Fibroblast of the aortic adventitia (primary cell): ENCODE measurements at places on chromosomes 13 and 19.

- DNase-seq = no peak
These were observed 6.3 kb downstream of the NHLRC3 start for GRCh38 chr13:39044536-39044935.

DNA sequence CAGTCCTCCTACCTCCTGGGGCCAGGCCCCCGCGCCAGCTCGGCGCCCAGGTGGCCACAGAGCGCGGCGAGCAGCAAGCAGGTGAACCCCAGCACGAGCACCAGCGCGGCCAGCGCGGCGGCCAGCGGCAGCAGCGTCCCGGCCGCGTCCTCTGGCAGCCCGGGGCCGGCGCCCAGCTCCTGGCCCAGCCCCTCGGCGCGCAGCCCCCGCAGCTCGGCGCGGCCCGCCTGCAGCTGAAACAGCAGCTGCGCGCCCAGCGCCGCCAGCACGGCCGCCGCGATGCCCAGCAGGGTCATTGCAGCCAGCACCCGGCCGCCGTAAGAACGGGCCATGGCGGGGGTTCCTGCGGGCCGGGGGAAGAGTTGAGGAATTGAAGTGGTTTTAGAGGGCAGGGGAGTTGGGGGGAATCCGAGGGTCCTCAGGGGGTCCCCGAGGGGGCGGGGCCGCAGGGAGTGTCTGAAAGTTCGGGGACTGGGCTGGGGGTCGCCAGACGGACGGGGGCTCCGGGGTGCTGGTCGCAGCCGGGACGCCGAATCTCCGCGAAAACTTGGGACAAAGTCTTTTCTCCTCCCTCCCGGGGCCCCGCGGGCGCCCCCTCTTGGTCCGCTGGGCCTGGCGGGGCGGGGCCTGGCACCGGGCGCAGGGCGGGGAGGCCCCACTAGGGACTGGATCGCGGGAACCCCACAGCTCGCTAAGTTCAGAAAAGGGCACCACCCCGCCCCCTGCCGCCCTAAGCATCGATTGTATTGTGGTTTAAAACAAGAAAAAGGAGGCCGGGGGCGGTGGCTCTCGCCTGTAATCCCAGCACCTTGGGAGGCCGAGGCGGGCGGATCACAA, at the start of gene TMEM221:
Gene TMEM221 (minus strand): TSS at position 538 of the 837 bp plus-strand sequence. CDS start 206 bp downstream, at position 332.
- DNase-seq = no peak

- no peak for DNase-seq
These were observed 15.0 kb upstream of the MIER2 start for GRCh38 chr19:359653-359925.

DNA sequence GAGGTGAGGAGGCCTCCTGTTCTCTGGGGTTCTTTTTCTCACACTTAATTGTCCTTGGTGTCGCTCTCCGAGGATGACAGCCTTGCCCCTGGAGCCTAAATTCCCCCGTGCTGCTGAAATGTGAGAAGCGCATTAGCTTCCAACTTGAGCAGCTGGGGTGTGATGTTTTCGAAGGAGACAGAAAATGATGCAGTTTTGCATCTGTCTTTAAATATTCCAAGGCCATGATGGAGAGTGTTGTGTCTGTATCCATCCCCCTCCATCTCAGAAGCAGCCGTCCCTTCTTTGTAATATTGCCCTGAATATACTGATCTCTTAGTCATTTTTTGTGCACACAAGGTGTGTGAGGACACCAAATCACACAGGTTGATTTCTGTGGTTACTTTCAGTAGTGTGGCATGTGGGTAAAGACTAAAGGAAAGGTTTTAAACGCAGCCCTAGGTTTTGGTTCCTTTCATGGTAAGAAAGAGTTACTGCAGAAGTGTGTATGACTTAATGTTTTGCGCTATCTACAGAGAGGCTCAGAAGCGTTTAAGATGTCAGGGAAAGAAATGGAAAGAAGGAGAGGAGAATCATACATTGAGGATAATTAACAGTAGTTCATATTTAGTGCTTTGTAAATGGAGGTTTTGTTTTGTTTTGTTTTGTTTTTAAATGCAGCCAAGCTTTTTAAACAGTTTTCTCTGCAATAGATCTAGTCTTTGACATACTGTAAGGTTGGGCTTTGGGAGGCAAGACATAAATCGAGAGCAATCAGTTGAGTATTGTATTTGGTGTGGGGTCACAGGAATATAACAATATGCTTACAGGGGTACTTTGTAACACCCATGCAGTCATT, 1.6 kb downstream of the NBEA start:
- no peak for DNase-seq

GRCh38 chr13:46515803-46516202, 37.2 kb upstream of the LRCH1 start:
- DNase-seq = no peak

- no peak for DNase-seq
These were observed 21.7 kb downstream of the TNFSF14 start for GRCh38 chr19:6648141-6648715.

DNA sequence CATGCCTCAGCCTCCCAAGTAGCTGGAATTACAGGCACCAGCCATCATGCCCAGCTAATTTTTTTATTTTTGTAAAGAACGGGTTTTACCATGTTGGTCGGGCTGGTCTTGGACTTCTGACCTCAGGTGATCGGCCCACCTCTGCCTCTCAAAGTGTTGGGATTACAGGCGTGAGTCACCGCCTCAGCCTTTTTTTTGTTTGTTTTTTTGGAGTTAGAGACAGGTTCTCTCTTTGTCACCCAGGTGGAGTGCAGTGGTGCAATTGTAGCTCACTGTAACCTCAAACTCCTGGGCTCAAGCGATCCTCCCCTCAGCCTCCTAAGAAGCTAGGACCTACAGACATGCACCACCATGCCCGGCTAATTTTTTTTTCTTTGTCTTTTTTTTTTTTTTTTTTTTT, 15.6 kb upstream of the NOTCH3 start:
- DNase-seq = no peak

DNA sequence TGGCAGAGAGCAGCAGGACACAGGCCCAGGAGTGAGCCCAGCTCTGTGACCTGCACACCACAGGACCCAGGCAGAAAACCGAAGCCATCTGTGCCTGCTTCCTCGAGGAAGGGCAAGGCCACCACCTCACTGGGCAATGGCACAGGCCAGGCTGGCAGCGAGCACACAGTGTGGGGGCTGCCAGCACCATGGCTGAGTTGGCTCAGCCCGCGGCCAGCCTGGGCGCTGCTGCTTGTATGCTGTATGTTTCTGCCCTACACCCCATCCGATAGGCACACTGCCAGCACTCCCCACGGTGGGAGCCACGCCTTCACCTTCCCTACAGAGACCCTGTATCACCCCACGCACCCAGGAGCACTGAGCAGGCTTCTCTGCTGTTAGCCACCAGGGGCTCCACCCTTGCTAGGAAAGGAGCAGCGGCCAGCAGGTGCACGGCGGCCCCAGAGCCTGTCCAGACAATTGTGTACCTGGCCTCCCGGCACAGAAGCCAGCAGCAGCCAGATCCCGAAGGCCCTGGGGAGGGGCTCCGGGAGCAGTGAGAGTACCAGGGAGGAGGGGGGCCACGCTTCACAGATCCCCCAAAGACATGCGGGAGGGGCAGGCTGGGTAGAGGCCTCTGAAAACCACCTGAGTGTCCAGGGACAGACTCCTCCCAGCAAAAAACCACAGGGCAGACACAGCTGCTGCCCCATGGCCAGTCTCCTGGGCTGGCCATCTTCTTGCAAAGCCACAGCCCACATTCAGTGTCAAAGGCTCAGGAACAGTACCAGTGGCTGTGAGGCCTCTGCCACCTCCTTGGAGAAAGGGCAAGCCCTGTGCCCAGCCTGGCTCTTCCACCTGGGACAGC, 56.1 kb downstream of the MLLT1 start:
- no peak for DNase-seq

- DNase-seq = peak; percentile 70
These were observed 21.7 kb downstream of the CEACAM21 start for GRCh38 chr19:41597600-41598041.

DNA sequence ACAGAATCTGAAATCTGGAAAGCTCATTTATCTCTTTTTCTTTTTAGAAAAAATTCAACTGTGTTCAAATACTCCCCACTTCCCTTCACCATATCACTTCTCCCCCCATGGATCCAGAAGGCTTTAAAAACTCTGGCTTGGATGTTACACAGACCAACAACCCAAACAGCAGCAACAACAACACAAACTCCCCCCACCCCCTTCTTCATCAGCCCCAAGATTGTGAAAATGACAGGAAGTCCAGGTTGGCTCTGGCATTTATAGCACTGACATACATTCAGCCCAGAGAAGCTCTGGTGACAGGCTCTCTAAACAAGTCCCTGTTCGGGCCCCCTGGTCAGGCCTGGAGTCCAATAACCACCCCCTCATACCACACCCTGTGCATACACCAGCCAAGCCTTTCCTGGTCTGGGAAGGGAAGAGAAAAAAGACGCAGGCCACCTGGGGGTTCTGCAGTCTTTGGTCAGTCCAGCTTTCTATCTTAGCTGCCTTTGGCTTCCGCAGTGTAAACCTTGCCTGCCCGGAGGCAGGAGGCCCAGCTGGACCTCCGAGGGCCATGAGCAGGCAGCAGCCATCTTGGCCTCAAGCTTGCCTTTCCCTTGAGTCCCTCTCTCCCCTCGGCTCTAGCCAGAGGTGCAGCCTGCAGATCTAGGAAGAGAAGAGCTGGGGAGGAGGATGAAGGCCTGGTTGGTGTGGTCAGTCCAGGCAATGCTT, 6.8 kb downstream of the CDX2 start:
- no peak for DNase-seq

- peak; percentile 17 for DNase-seq
These were observed 123.5 kb downstream of the CRYL1 start for GRCh38 chr13:20401931-20402856.

GRCh38 chr13:75256922-75257321, 225.0 kb downstream of the TBC1D4 start:
- DNase-seq = no peak

DNA sequence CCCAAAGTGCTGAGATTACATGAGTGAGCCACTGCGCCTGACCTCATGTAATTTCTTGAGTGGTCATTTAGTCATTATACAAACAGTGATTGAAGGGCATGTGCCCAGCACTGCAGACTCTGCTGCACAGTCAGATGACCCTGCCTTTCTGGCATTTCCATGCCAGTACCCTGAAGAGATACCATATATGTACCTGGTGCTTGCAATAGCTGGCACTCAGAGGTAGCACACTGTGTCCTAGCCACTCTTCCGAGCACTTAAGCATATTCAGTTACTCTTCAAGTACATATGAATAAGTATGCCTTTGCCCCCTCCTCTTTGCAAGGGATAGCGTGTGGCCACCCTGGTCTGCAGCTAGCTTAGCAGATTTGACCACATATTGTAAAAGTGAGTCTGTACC, 15.5 kb downstream of the STX10 start:
- DNase-seq = no peak

- DNase-seq = no peak
These were observed 2.8 kb upstream of the RAX2 start for GRCh38 chr19:3774621-3775373.

DNA sequence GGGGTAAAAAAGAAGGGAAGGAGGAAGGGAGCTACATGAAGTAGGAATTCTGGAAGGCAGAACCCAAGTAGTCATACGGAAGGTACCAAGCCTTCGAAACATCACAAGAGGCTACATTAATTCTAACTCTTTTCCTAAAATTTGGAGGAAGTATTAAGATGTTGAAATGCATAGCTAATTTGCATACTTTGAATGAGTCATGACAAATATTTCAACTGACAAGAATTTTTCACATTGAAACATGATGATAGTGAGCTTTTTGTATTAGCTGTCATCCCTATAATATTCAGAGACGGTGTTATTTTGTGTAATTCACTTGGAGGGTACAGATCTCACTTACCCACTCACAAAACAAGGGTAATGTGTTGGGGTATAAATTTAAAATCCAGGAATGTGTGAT, 9.1 kb upstream of the ACOD1 start:
- peak; percentile 29 for DNase-seq

DNA sequence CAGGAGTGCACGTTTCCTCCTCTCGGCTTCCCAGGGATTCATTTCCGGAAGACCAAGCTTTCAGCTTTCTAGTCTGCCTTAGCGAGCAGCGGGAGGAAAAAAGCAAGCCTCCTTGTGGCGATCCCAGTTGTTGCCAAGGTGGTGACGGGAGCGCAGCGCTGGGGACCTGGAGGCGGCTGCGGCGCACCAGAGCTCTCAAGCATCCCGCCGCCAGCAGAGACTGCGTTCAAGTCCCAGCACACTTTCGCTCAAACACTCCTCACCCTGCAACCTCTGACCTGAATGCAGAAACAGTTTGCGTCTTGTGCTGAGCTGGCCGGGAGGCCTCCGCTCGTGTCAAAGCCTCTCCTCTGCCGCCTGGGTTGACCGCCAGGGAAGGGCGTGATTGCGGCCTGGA, 4.9 kb downstream of the GSX1 start:
- DNase-seq = peak; percentile 8

DNA sequence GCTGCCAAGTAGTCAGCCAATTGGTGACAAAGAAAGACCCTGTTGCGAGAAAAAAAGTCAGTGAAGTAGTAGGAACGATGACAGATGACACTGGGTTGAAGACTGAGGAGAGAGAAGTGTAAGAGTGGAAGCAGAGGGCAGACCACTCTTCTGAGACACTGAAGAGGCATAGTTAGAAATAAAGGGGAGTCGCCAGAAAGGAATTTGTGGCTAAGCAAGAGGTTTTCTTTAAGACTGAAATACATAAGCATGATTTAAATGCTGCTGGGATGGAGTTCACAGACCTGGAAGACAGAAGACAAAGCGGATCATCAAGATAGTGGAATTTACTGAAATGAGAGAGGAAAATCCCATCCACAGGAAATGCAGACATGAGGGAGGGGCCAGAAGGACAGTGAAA, 56.2 kb upstream of the USPL1 start:
- DNase-seq = no peak

DNA sequence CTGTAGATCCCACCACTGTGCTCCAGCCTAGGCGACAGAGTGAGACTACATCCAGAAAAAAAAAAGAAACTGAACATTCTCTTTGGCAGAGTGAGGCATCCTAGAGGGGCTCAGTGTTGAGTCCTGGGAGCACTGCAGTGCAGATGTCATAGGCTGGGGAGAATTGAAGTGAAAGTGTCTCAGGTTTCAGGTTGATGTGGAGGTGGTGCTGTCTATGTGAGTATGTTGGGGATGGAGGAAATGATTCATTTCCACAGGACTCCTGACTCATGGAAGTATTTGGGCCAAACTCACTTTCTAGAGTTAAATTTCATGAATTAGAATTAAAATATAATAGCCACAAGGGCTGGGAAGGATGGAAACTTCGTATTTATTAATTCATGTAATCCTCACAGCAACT, 134.4 kb upstream of the TSC22D1 start:
- peak; percentile 85 for DNase-seq

- no peak for DNase-seq
These were observed 14.4 kb downstream of the LIG4 start for GRCh38 chr13:108200781-108201398.
